ENCODE measurements at places on chromosomes 11 and 22.

DNA sequence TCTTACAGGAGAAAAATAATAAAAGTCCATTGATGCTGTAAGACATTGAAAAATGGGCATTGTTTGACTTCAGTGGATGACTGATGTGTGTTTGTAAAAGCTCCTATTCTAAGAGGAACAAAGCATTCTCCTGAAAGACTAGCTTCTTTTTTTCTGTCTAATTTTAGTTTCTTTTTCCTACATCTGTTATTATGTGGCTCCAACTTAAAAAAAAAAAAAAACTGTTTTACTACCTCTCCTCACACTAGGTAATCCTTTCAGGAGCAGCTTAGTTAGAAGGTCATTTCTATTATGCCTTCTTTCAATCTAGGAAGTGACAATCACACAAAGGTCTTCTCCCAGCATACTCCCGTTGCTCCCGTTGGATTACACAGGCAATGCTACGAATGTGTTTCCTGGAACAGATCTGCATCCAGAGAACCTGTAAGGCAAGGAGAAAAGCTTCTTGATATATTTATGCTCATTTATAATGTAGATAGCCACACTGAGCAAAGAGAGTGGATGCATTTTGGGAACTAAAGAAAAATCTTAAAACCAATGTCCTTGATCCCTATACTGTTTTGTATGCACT, 595.1 kb upstream of the CCDC179 start:
- DNase-seq, result no peak

- no peak for DNase-seq
Measured at GRCh38 chr22:43009444-43009843, 5.5 kb downstream of the PACSIN2 start.

DNA sequence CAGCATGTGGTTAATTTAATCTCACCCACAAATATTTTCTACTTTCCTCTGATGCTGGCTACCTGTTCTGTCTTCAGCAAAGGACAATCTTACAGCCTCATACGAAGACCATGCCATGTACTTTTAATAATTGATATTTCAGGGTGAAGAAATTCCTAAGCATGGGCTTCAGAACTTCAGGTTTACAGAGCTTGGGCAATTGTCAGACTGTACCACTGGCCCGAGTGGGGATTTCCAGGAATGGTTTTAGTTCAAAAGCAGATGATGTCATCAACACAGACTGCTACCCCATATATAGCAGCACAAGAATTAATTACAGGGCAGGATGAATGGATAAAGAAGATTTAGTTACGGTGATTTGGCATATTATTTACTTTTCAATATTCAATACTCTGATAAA, 171.8 kb downstream of the ETS1 start:
- DNase-seq, result no peak

DNA sequence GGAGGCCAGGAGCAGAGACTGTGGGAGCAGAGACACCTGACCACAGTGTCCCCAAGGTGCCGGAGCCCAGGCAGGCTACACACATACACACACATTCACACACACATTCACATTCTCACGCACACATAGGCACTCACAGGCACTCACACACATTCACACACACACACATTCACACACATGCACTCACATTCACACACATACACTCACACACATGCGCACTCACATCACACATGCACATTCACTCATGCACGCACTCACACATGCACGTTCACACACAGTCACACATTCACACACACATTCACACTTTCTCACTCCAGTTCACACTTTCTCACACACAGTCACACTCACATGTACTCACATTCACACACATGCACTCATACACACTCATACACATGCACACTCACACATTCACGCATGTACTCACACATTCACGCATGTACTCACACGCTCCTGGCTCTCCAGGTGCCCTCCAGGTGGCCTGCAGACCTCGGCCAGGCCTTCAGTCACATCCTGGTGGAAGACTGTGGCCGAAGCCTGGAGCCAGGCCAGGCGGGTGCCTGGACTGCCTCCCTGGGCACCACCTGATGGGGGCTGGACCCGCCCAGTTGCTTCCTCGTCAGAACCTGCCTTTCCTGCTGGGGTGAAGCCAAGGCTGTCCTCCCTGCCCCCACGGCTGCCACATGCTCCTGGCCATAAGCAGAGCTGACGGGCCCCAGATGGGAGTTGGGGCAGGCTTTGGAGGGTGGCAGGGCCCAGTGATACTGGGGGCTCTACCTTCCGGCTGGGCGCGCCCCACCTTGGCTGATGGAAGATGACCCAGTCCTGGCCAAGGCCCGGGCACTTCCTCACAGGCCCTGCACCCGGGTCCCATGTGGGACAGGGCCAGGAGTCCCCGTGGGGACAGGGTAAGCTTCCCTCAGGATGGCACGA, 89.5 kb downstream of the WNT7B start:
- DNase-seq, result no peak

DNA sequence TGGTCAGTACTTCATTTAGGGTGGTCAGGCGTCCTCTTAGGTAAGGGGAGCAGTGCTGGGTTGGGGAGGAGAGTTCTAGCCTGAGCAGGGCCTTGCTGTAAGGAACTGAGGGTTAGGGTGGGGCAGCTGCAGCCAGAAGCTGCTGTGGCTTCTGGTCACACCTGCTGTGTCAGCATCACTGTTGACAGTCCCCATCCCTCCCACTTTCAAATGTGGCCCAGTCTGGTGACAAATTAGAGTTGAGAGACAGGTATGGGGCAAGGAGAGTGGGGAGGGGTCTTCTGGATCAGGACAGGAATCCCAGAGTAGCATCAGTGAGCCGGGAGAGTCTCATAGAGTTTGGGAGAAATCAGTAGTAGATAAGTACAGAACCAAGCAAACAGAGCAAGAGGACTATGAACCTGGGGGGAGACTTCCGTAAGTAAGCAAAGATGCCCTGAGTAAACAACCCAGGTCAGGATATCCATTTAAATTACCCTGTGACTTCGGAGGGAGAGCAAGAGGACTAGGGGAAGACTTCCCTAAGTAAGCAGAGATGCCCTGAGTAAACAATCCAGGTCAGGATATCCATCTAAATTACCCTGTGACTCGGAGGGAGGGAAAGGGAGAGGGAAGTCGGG, 53.7 kb downstream of the PPP6R2 start:
- no peak for DNase-seq

GRCh38 chr11:9203691-9204311, 61.3 kb downstream of the DENND5A start:
- DNase-seq, result no peak

- DNase-seq, result no peak
Measured at GRCh38 chr22:49179175-49179574, 648.5 kb downstream of the BRD1 start.

GRCh38 chr22:43562843-43563242, 151.0 kb downstream of the MPPED1 start:
- no peak for DNase-seq

- DNase-seq, result no peak
Measured at GRCh38 chr22:39999144-39999757, 4.5 kb downstream of the FAM83F start.

- no peak for DNase-seq
Measured at GRCh38 chr22:32695451-32695891, 106.0 kb upstream of the TIMP3 start.

GRCh38 chr11:68352591-68352990, 40.2 kb downstream of the LRP5 start:
- DNase-seq, result no peak

DNA sequence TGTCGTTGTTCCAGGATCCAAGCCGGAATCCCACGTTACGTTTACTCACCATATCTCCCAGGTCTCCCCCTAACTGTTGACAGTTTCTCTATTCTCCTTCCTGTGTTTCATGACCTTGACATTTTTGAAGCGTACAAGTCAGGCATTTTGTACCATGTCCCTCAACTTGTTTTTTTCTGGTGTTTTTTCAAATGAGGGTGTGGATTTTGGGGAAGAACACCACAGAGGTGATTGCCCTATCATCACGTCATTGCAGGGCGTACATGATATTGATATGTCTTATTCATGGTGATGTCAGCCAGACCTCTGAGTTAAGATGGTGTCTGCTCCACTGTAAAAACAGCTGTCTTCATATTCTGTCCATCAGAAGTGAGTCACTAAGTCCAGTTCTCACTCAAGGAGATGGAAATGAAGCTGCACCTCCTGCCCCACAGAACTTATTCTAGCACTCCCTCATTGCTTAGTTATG, 28.3 kb upstream of the SOX10 start:
- no peak for DNase-seq

GRCh38 chr11:44775366-44775984, 48.7 kb downstream of the TSPAN18 start:
- peak; percentile 31 for DNase-seq

- DNase-seq, result no peak
Measured at GRCh38 chr11:19849107-19849789, 136.6 kb downstream of the NAV2 start.

GRCh38 chr11:35734669-35735410, 72.3 kb downstream of the TRIM44 start:
- no peak for DNase-seq

GRCh38 chr11:14499178-14499559, 442 bp downstream of the COPB1 start:
- peak; percentile 21 for DNase-seq

- DNase-seq, result no peak
Measured at GRCh38 chr11:30381879-30382278, 59.0 kb downstream of the ARL14EP start.

- no peak for DNase-seq
Measured at GRCh38 chr11:20243974-20244373, 83.7 kb upstream of the DBX1 start.

DNA sequence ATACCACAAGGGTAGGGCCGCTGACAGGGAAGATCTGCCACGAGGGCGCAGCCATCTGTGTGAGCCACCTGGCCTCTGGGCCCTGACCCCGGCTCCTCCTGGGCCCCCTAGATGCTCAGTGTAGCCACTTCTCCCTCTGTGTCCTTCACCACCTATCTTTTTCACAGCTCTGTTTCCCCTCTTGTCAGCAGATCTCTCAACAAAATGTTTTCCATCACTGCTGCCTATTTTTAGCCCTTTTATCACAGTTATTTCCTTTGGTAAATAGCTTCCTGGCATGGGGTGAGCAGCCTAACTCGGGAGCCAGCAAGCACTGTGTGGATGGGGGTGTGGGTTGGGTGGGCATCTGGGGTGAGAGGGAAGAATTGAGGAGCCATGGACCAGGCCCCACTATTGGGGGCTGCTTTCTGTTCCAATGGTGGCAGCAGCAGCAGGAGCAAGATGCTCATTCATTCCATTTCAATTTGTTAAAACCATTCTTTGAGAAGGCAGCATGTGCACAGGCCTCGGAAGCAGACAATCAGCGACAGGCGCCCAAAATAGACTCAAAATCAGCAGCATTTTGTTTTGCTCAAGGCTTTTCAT, 135.2 kb upstream of the NAV2 start:
- DNase-seq, result no peak

GRCh38 chr11:47348859-47349258, 3.6 kb downstream of the MYBPC3 start:
- no peak for DNase-seq

GRCh38 chr11:128165572-128165971, 421.8 kb downstream of the ETS1 start:
- DNase-seq, result no peak

- DNase-seq, result no peak
Measured at GRCh38 chr22:46549563-46549840, 12.1 kb upstream of the CELSR1 start.

- DNase-seq, result no peak
Measured at GRCh38 chr11:60918939-60919265, 4.9 kb downstream of the TMEM109 start.

GRCh38 chr11:67393990-67394389, 2.2 kb downstream of the RAD9A start:
- DNase-seq, result no peak

DNA sequence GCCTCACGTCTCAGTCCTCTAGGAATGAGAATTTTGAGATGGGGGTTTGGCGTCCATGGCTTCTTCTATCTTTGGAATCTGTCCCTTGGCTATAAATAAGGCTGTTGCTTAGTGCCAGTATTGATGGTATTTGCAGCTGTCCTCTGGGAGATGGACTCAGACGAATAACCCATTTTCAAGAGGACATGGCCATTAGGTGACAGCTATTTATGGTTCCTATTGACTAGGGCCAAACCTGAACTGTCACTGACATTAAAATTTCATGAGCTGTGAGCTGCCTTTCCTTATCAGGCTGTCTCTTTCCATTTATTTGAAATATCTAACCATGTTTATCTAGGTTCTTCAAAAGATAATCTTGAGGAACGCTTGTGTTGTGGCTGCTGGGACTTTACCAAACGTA, 92.7 kb downstream of the NAV2 start:
- DNase-seq, result no peak

DNA sequence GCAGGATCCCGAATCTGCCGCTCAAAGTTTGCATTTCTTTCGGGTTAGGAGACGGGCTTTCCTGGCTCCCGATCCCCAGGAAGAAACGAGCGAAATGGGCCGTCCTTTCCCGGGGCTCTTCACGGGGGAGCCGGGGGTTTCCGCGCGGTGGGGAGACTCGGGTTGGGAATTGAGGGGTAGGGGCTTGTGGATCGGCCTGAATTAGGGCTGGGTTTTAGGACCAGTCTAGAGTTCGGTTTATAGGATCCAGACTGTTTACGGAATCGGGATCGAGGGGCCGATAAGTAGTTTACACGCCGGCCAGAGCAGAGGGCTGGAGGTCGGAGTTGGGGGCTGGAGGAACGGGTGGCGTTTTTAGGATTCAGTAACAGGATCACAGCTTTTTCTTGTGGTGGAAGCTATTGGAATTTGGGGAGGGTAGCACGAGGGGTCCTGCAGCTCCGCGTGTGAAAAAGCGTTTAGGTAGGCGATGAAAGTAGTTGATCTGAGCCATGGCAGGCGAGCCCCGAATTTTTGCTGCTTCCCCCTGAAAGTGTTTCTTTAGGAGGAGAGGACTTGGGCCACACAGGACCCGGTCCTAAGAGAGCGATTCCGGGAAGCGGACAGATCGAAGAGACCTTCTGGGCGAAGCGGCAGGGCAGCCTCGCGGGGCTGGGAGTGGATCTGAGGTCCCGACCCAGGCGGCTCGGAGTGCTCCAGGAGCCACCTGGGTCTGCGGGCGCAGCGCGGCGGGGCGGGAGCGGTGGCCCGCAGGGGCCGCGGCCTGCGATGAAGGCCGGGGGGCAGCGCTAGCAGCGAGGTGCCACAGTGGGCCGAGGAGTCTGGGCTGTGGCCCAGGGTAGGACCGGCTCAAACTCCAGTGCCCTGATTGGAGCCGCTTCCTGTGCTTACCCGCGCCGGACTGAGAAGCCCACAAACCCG, 1.6 kb downstream of the PKNOX2 start:
- no peak for DNase-seq

DNA sequence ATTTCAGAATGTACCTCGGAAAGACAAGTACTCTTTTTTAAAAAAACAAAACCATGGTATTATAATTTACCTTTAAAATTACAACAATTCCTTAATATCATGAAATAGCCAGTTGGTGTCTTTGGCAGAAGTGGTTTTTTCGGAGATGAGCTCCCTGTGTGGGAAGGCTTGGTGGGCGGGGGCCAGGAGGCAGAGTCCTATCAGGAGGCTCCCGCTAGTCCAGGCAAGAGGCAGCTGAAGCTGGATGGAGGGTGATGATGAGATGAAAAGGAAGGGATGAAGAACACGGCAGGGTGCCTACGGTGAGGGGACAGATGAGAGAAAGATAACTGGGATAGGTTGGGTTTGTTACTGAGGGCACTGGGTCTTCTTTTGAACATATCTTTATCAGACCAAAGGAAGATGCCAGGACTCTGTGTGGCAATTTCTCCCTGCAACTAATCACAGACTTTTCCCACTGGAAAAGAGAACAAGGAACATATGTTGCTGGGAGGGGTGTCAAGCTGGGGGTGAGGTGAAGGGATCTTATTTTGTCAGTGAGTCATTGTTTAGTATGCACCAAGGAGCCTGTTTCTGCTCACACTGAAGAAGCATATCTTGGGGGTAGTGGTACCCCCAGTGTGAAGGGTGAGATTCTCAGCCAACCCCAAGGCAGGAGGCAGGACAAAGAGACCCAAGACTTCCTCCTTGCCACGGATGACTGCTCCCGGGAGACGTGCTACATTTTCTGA, 91.5 kb upstream of the YWHAH start:
- DNase-seq, result no peak
